ENCODE measurements at places on chromosomes 7 and 10. TPM values are rescaled to one million over a fixed set of nuclear protein-coding genes. Genes with fewer than 3 reads are reported as not detected.

DNA sequence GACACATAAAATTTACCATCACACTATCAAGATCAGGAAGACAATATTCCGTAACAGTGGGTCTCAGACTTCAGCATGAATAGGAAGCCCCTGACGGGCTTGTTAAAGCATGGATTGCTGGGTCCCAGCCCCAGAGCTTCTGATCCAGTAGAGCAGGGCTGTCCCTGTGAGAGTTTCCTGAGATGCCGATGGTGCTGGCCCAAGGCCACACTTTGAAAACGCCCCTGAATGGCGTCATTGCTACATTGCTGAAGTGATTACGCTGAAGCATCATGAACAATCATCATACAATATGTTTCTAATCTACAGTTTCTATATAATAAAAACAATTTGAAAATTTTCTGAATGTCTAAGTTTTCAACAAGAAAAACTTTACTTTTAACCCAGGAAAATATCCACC lies 38.0 kb upstream of the TMEM72 start:
- no peak for DNase-seq

GRCh38 chr7:98229441-98229840 lies 18.2 kb downstream of the BHLHA15 start:
- no peak for DNase-seq

DNA sequence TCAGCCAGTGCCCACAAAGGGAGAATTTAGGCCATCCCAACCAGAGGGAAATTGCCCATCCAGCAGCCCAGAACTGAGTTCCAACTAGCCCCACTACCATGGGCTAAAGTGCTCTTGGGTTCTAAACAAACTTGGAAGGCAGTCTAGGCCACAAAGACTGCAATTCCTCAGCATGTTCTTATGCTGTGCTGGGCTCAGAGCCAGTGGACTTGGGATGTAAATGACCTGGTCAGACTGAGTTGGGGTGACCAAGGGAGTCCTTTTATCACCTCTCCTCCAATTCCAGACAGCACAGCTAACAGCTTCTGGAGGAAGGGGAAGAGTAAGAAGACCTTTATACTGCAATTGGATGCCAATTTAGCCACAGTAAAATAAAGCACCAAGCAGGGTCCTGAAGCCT lies 607.2 kb upstream of the KCND2 start:
- no peak for DNase-seq

DNA sequence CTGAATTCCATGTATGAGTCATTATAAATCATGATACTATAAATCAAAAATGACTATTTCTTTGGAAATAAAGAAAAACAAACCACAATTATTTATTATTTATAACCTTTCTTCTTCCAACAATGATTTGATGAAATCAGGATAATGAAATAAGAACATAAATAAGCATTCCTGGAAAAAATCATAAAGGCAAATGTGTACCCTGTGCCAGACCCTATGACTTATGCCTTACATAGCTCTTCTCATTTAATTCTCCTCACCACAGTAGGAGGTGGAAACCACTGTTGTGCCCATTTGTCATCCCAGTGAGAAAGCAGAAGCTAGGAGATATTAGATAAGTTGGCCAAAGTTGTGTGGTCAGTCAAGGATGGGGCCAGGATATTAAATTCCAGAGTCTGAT lies 255.1 kb downstream of the DOCK4 start:
- DNase-seq, result no peak

- no peak for DNase-seq
These were observed 1.3 kb upstream of the COMMD3 start for GRCh38 chr10:22314852-22315251.

DNA sequence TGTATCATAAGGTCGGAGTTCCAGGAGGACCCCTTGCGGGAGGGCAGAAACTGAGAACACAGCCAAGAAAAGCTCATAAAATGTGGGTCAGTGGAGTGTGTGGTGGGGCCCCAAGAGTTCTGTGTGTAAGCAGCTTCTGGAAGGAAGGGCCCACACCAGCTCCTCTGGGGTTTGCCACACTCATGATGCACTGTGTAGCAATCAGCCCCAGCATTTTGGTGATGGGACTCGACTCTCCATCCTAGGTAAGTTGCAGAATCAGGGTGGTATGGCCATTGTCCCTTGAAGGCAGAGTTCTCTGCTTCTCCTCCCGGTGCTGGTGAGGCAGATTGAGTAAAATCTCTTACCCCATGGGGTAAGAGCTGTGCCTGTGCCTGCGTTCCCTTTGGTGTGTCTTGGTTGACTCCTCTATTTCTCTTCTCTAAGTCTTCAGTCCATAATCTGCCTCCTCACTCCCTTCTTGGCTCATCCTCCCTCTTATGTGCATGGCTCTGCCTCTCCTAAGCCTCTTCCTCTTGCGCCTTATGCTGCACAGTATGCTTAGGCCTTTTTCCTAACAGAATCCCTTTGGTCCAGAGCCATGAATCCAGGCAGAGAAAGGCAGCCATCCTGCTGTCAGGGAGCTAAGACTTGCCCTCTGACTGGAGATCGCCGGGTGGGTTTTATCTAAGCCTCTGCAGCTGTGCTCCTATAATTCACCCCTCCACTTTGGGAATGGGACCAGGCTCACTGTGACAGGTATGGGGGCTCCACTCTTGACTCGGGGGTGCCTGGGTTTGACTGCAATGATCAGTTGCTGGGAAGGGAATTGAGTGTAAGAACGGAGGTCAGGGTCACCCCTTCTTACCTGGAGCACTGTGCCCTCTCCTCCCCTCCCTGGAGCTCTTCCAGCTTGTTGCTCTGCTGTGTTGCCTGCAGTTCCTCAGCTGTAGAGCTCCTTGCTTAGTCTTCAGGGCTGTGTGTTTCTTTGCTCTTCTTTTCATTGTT lies 17.8 kb downstream of the PRSS2 start:
- DNase-seq, result no peak

GRCh38 chr7:142511801-142512200 lies 237.5 kb upstream of the PRSS1 start:
- no peak for DNase-seq

Gene TMEM184A
- total RNA-seq, result 6.7 TPM

Gene SLC18A3
- total RNA-seq, result not detected

Measured in NCI-H460 (cell line).